ENCODE measurements at places on chromosomes 2 and 18.
A peak's percentile ranks its signal among the peaks of the same experiment; 100 is the strongest.

DNA sequence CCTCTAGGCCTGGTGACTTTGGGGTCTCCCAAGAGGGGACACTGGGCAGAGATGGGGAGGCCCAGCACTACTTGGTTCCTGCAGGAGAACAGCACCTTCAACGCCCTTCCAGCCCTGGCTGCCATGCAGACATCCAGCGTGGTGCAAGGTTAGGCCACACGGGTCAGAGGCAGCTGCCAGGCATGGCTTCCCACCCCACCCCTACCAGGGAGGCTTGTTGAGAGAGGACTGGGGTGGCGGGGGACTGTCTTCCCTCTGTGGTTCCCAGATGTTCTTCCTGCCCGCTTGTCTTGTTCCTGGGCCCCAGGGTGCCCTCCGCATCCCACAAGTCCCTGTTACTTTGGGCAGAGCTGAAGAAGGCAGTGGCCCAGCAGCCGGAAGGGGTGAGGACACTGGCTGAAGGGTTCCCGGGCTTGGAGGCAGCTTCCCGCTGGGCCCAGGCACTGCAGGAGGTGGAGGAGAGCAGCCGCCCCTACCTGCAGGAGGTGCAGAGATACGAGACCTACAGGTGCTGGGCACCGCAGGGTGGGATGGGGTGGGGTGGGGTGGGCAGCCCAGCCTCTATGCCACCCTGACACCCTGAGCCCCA, 4.5 kb downstream of the PROM2 start:
- DNase-seq, result no peak

- no peak for DNase-seq
These were observed 103.4 kb downstream of the MEIS1 start for GRCh38 chr2:66538291-66538690.

DNA sequence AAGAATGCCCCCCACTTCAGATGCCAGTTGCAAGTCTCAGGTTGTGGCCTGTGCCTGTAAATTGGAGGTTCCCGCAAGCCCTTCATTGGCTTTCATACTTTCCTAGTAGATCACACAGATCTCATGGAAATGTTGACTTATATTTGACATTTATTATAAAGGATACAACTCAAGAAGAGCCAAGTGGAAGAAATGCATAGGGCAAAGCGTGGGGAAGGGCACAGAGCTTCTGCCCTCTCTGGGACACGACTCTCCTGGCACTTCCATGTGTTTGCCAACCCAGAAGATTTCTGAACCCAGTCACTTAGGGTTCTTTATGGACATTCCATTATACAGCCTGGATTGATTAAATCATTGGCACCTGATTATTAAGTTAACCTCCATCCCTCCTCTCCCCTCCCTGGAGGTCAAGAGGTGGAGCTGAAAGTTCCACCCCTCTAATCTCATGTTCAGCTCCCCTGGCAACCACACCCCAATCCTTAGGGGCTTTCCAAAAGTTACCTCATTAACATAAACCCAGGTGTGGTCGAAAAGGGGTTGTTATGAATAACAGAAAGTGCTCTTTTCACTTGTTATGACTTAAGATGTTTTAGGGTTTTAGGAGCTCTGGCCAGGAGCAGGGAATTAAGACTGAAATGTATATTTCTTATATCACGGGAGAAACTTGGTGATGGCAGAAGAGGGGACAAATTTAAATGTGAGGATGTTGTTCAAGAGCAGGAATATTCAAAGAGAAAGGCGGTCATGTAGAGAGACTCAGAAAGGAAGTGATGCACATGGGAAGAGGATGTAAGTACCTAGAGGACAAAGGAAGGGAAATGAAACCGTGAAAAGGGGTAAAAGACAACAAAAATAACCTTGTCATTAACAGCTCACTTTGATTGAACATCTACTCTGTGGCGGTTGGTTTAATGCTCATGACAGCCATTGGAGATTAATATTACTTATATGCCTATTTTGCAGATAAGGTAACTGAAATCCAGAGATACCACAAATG, 31.8 kb downstream of the SP100 start:
- DNase-seq, result no peak

- no peak for DNase-seq
These were observed 38.2 kb upstream of the MCM6 start for GRCh38 chr2:135914485-135914884.

DNA sequence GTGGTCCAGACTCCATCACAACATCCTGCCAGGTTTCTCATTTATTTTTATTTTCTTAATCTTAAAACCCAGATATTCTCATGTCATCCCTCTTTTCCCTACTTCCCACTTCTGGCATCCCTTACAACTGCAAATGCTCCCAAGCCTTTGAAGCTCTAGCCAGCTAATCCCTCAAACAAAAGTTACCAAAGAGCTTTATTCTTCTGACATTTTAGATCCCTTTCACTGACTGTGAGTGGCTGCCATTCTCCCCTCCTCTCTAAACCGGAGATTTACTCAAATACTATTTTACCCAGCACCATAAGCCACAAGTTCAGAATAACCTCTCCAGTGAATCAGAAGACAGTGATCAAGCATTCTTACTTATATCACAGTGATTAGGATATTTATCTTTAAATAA, 569.0 kb upstream of the SYT4 start:
- DNase-seq, result no peak

DNA sequence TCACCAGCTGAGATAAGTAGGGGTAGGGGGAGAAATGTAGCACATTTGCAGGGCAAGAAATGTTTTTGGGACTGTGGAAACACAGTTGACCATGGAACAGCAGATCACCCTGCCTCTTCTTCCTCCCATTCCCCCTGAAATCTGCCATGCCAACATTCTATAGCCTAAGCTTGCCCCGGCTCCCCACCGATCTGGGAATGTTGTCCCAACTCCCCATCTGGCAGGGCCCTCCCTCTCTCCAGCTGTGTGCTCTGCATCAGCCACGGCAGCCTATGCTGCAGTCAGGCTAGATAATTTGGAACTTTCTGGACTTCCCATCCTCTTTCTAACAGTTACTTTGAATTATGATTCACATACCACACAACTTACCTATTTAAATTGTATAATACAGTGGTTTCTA, 425.1 kb upstream of the RAB6C start:
- no peak for DNase-seq

DNA sequence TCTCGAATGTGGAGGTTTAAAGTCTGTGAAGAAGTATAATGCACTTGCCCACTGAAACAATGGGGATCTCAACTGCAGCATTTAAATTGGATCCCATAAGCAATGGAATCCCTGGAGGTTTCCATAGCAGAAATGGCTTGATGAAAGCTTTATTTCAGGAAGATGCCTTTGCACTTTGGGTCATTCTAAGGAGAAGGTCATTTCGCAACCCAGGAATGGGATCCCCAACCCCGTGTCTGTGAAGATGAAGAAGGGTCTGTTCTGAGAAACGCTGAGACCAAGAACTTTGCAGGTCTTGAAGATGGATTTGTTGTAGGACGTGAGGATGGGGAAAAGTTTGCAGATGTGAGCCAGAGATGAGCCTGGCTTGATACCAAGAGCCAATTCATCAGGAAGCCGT, 1.8 kb upstream of the KCNG3 start:
- DNase-seq, result no peak

DNA sequence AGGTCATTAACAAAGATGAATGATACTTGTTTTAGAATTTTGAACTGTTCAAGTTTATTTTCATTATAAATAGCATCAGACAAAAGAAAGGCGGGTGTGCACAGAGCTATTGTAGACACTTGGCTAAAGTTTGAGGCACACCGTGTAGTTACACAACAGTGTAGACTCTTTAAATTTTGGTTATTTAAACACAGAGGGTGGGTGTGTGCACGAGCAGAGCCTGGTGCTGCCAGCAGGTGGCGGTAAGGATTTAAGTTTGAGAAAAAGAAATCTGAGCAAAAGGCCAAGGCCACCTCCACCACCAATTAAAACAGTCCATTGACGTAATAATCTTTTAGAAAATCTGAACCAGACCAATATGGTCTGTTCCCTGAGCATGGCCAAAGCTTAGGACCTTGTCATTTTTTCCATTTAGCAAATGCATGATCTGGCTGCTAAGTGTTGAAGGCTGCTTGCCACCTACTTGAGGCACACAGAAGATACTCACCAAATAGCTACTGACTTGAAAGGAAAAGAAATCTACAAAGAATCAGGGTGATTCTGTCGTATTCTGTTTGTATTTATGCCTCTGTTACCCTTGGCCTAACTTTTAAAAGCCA, 14.3 kb downstream of the COPS7B start:
- peak; percentile 29 for DNase-seq

GRCh38 chr18:28086670-28087552, 90.0 kb downstream of the CDH2 start:
- no peak for DNase-seq

DNA sequence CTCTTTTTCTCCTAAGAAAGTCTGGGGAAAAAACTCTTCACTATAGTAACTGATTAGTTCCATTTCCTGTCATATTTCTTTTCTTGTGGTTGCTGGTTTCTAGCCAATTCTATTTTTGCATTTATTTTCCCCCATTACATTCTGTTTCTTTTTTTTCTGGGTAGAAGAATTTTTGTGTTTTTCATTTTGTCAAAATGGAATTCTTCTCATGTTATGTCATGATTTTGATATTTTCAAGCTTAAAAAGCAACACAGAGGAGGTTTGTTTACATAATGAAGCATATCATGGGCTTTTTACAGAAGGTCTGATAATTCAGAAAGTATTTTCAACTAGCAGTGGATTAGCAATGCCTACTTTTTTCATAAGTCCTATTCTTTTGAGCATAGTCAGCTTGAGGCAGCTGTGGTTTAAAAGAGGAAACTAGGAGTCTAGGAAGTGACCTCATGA, 102.0 kb downstream of the MAP2 start:
- no peak for DNase-seq

GRCh38 chr2:16221461-16222010, 281.2 kb downstream of the MYCN start:
- DNase-seq, result no peak

DNA sequence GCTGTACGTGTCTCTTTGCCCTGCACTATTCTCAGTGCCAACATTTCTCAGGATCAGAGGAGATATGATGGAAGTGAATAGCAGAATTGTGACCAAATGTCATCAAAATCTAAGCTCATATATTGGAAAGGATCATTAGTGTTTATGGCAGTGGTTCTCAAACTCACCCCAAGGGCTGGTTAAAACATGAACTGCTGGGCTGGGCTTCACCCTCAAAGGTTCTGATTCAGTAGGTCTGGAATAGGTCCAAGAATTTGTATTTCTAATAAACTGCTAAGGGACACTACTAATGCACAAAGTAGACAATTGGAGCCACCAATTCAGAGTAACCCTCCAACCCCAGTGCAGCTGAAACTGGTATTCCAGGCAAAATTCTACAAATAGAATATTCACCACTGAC, 317.9 kb upstream of the UBE2E3 start:
- no peak for DNase-seq

DNA sequence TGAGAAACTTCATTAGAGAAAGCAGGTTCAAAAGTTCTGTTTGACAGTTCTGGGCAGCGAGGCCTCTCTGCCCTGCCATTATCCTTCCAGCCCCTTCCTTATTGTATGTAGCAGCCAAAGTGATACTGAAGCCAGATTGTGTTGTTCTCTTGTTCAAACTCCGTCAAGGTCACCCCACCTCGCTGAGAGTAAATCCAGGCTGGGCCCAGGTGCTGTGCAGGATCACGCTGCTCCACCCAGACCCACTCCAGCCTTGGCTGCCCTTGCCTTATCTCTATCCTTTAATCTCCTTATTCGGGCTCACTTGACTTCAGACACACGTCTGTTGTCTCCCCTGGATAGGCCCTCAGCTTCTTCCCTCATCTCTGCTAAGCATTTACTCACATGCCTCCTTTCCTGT, 196.1 kb downstream of the CPS1 start:
- no peak for DNase-seq

GRCh38 chr2:43676322-43677050, at the start of gene C1GALT1C1L:
Gene C1GALT1C1L, minus strand, starts transcription at chr2:43676429. Its CDS starts 107 bp downstream, at chr2:43676322.
- no peak for DNase-seq

GRCh38 chr2:33806041-33806440, 206.9 kb upstream of the FAM98A start:
- DNase-seq, result no peak

- DNase-seq, result no peak
These were observed 7.3 kb downstream of the SFXN5 start for GRCh38 chr2:73063909-73064875.

GRCh38 chr2:169900686-169901085, 73.4 kb downstream of the UBR3 start:
- no peak for DNase-seq

DNA sequence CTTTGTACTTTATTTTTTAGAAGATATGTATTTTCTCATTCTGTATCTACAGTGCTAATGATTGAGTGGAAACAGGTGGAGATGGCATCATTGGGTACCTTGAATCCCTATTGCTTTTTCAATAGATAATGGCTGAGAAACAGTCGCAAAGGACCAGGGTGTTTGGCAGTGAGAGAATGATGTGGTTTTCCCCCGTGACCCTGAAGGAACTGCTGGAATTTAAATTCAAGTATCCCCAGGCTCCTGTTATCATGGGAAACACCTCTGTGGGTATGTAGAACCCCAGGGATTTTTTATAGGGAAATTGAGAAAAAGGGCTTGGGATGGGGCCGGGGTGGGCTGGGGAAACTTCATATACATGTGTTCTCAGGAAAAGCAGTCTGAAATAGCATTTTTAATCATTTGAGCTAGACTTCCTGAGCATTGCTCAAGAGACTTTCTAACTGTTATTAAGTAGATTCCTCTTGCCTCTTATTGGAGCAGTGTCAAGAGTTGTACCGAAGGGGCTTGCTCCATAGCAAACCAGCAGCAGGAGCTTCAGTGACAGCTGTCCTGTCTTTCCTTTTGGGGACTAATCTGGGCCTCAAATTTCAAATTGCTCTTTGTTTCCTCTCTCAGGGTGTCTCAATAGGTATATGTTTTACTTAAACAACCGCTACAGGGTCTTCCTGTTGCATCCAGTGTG, 18.9 kb downstream of the AOX1 start:
- DNase-seq, result no peak

- no peak for DNase-seq
These were observed 625.6 kb upstream of the CDH2 start for GRCh38 chr18:28802546-28802945.

GRCh38 chr2:18883616-18884456, 294.5 kb upstream of the NT5C1B start:
- DNase-seq, result no peak

GRCh38 chr2:159013103-159013502, 44.7 kb downstream of the TANC1 start:
- no peak for DNase-seq

All from CD8-positive, alpha-beta T cell (primary cell).